Smooth muscle cell of the brain vasculature (primary cell): ENCODE measurements at places on chromosomes 4 and X.
A peak's percentile ranks its signal among the peaks of the same experiment; 100 is the strongest.

DNA sequence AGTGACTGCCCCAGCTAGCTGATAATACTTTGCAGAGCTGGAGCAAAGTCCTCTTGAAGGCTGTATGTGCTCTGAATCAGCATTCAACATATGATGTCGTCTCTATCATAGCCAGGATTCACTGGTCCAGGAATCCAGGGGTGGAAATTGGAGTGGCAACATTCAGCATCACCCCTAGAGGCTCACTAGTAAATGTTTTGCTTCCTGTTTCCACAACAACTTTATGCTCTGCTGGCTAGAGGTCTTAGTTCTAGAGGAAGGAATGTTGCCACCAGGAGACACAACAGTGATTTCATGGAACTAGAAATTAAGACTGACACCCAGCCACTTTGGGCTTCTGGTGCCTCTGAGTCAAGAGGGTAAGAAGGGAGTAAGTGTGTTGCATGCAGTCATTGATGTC lies 11.3 kb downstream of the MAGEA1 start:
- no peak for DNase-seq

DNA sequence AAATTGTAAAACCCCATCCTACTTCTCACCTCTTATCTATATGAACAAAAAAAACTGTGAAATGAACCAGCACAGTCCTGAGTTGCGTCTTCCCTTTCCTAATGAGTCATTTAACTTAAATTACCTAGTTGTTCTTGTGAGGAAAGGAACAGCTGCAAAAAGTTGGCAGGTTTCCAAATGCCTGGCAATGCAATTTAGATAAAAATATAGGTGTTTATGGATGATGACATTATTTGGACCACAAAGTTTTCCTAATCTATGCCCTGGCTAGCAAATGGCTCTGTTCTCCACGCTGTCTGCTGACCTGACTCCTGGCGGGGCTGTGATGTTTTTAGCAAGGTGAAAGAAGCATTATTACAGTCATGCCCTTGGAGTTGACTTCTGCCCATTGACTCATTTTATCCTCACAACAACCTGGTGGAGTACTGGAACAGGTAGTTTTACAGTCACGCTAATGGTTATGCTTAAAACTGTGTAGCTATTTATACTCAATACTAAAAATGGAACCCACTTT lies 29.8 kb upstream of the RELL1 start:
- no peak for DNase-seq

- no peak for DNase-seq
Observed at GRCh38 chrX:46757052-46757451, 1.9 kb downstream of the SLC9A7 start.

- DNase-seq: peak; percentile 32
Observed at GRCh38 chr4:129223945-129224344, 128.0 kb downstream of the C4orf33 start.

GRCh38 chr4:67883902-67884301 lies at the start of gene TMPRSS11D:
TMPRSS11D (minus strand) TSS chr4:67884002; CDS start chr4:67883933, 69 bp downstream.
- no peak for DNase-seq

DNA sequence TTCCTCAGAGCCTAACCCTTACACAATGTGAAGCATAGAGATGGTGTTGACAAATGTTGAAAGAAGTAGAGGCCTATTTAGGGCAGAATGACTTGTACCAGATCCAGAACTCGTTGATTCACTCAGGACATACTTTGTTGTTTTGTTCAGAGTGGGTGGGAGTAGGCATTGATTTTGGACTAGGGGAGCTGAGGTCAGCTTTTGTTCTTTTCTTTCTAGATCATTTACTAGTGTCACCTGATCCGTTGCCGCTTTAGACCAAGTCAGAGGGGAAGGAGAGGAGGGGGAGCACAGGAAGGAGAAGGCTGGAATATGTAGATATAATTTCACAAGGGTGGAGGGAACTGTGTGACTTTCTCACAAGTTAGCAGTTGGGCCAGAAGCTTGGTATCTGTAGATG lies 282.4 kb upstream of the GPC4 start:
- DNase-seq: no peak
